ENCODE measurements at places on chromosomes 5 and 9. TPM values are rescaled to one million over a fixed set of nuclear protein-coding genes. Genes with fewer than 3 reads are reported as not detected.

- H3K36me3 ChIP-seq: no peaks in the 10 kb centered on the region
- no peaks in the 10 kb centered on the region for H3K4me1 ChIP-seq
- H3K27ac ChIP-seq: no peak overlapping the region
- no peak overlapping the region for H3K4me3 ChIP-seq
Observed at GRCh38 chr5:53820119-53820801, 259.8 kb downstream of the NDUFS4 start.

DNA sequence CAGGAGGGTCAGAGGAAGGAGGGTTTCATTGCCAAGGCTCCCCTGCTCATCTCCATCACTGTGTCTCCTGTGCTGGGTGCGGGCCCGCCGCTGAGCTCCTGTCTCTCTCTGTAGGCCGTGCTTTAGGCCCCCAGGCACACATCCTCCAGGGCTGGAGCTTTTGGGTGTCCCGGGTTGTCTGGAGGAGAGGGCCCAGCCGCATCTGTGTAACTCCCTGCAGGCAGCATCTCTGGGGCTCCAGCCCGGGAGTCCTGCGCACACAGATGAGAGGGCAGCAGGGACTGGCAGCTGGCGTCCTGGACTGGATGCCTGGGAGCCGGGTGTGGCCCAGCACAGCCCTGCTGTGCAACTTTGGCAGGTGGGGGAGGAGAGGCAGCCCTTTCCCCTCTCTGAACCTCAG is 40.2 kb downstream of the LRSAM1 start:
- H3K4me3 ChIP-seq: no peak overlapping the region
- H3K27me3 ChIP-seq: no peaks in the 10 kb centered on the region
- no peak for DNase-seq
- H3K27ac ChIP-seq: no peak overlapping the region
- peaks cover 7% of the 10 kb centered on the region for H3K36me3 ChIP-seq
- no peaks in the 10 kb centered on the region for H3K4me1 ChIP-seq

- peaks cover 24% of the 10 kb centered on the region for H3K4me1 ChIP-seq
- H3K27ac ChIP-seq: no peak overlapping the region
- H3K27me3 ChIP-seq: no peaks in the 10 kb centered on the region
- H3K36me3 ChIP-seq: no peaks in the 10 kb centered on the region
- no peak overlapping the region for H3K4me3 ChIP-seq
Observed at GRCh38 chr5:140136624-140137023, 10.9 kb downstream of the IGIP start.

GRCh38 chr5:61737301-61737963 is 405.4 kb downstream of the ZSWIM6 start:
- H3K36me3 ChIP-seq: no peaks in the 10 kb centered on the region
- H3K27ac ChIP-seq: no peak overlapping the region
- H3K4me3 ChIP-seq: no peak overlapping the region
- H3K27me3 ChIP-seq: peaks cover 9% of the 10 kb centered on the region
- no peaks in the 10 kb centered on the region for H3K4me1 ChIP-seq

DNA sequence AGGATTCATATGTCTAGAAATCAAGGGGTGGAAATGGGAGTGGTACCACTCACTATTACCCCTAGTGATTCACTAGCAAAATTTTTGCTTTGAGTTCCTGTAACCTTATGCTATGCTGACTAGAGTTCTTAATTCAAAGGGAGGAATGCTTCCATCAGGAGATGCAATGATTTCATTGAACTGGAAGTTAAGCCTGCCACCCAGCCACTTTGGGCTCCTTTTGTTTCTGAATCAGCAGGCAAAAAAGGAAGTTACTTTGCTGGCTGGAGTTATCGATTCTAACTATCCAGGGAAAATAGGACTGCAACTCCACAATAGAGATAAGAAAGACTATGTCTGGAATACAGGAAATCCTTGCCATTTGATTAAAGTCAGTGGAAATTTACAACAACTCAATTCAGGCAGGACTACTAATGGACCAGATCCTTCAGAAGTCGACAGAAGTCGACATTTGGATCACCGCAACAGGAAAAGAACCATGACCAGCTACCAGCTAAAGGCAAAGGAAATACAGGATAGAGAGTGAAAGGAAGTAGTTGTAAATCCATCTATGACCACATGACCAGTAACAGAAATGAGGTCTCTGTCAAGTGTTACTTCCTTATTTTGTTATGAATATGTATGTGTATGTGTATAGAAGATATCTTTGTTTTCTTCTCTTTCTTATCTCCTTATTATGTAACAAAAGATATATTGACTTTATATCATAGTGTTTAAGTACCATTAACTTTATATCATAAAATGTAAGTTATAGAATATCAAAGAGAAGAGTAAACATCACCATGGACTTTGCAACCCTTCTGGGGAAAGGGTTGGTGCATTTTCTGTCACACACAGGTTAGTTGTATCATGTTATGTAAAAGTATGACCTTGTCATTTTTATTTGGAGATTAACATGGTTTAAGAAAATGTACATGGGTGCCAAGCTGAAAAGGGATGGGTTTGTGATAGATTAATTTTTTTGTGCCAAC is 198.7 kb upstream of the HAPLN1 start:
- peaks cover 2% of the 10 kb centered on the region for H3K27me3 ChIP-seq
- no peaks in the 10 kb centered on the region for H3K36me3 ChIP-seq
- H3K4me1 ChIP-seq: no peaks in the 10 kb centered on the region
- H3K4me3 ChIP-seq: no peak overlapping the region
- H3K27ac ChIP-seq: no peak overlapping the region

Gene PITX1
- not detected for total RNA-seq

- H3K4me1 ChIP-seq: no peaks in the 10 kb centered on the region
- DNase-seq: no peak
- H3K27ac ChIP-seq: no peak overlapping the region
Observed at GRCh38 chr5:175092691-175093090, 351.3 kb downstream of the DRD1 start.

GRCh38 chr5:177232761-177233160 is 70.8 kb downstream of the RAB24 start:
- no peak overlapping the region for H3K27ac ChIP-seq
- H3K27me3 ChIP-seq: no peaks in the 10 kb centered on the region
- DNase-seq: no peak
- H3K36me3 ChIP-seq: peaks cover 13% of the 10 kb centered on the region
- H3K4me1 ChIP-seq: peaks cover 7% of the 10 kb centered on the region

DNA sequence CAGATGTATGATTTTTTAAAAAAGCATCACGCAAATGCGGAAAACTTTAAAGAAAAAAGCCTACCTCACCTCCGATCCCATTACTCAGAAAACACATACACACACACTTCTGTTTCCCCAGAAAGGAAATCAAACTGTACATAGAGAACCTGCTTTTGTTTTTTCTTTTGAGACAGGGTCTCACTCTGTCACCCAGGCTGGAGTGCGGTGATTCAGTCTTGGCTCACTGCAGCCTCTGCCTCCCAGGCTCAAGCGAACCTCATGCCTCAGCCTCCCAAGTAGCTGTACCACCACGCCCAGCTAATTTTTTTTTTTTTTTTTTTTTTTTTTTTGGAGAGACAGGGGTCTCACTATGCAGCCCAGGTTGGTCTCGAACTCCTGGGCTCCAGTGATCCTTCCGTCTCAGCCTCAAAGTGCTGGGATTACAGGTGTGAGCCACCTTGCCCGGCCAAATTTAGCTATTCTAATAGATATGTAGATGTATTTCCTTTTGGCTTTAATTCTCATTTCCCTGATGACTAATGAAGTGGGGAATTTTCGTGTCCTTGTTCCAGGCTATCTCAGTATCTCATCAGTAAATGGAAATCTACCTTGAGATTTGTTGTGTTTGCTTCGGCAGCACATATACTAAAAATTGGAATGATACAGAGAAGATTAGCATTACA is 25.7 kb upstream of the EEIG1 start:
- H3K4me3 ChIP-seq: peak overlapping the region; percentile 59
- peaks cover 49% of the 10 kb centered on the region for H3K4me1 ChIP-seq
- DNase-seq: peak; percentile 48
- no peaks in the 10 kb centered on the region for H3K27me3 ChIP-seq
- peak overlapping the region; percentile 89 for H3K27ac ChIP-seq

Gene ANKRD18A
- 6.1 TPM for total RNA-seq

Gene TAF11L10
- not detected for total RNA-seq

DNA sequence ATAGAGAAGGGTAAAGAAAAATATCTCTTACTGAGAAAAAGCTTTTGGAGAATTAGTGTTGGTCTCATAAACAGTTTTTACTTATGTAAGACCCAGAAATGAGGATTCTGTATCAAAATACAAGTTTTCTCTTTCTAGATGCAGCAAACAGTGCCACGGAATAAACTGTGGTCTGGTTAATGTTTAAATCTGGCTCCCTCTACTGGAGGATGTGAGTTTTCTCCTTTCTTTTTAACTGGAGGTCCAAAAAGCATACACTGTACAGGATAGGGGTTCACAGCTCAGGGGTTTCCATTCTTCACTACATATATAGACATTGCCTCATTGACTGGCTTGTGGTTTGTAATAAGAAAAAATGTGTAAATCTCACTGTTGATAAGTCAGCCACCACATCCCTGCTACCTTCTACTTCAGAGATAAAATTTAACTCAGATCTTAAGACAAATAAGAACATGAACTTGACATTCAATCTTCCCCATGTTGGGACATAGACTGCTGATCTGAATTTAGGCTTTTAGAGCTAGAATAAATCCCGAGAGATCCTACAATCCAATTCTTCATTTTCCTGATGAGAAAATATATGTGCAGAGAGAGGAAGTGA is 98.9 kb downstream of the CFAP95 start:
- H3K27ac ChIP-seq: no peak overlapping the region
- H3K36me3 ChIP-seq: no peaks in the 10 kb centered on the region
- H3K4me1 ChIP-seq: no peaks in the 10 kb centered on the region
- H3K4me3 ChIP-seq: no peak overlapping the region
- DNase-seq: no peak

Gene FREM1
- total RNA-seq: not detected

GRCh38 chr5:151758141-151758429 is 346 bp downstream of the ATOX1 start:
- H3K4me1 ChIP-seq: peaks cover 33% of the 10 kb centered on the region
- H3K4me3 ChIP-seq: peak overlapping the region; percentile 81
- H3K36me3 ChIP-seq: peaks cover 6% of the 10 kb centered on the region
- H3K27ac ChIP-seq: peak overlapping the region; percentile 78
- H3K27me3 ChIP-seq: no peaks in the 10 kb centered on the region

GRCh38 chr5:180126716-180127681 is 55.4 kb upstream of the RNF130 start:
- no peaks in the 10 kb centered on the region for H3K36me3 ChIP-seq
- DNase-seq: peak; percentile 38
- H3K4me3 ChIP-seq: no peak overlapping the region
- no peak overlapping the region for H3K27ac ChIP-seq

DNA sequence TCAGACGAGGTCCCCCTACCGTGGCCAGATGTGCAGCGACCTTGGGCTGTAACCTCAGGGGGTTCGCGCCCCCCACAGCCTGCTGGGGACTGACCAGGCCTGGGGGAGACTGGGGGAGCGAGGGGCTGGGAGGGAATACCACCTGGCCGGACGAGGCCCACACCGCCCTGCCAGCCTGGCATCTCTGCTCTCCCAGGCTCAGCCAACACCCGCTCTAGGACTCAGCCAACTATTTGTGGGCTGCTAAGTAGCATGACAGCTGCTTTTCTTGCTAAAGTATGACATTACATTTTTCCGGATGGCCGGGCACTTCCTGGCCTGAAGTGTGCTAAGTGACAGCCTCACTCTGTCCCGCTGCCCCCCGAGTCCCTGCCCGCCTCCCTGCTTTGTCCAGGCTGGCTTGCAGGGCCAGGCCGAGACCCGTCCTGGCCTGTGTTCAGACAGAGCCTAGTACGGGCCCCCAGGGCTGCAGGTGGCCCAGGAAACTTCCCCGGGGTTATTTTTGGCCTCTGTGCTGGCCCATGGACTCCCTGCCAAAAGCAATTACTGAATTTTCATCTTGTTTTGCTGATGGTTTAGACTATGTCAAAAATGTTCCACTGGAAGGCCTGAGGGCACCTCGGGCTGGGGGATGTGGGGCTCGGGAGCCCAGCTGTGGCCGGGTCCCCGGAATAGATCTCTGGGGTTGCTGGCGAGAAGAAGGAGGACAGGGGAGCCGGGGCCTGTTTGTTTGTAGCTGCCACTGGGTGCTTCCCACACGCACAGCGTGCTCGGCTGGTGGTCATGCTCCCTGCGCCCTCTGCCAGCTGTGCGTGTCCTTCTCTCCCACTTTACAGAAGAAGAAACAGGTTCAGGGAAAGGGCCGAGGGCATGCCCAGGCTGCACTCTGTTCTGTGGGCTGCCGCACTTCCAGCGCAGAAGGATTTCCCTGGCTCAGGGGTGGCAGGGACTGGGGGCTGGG is 13.4 kb upstream of the SLC2A6 start:
- no peak overlapping the region for H3K4me3 ChIP-seq
- DNase-seq: no peak
- H3K27ac ChIP-seq: no peak overlapping the region
- H3K4me1 ChIP-seq: no peaks in the 10 kb centered on the region
- H3K36me3 ChIP-seq: no peaks in the 10 kb centered on the region

- peaks cover 12% of the 10 kb centered on the region for H3K4me1 ChIP-seq
- peaks cover 52% of the 10 kb centered on the region for H3K27me3 ChIP-seq
- no peak overlapping the region for H3K27ac ChIP-seq
- no peaks in the 10 kb centered on the region for H3K36me3 ChIP-seq
Observed at GRCh38 chr5:133610489-133611356, 1.6 kb downstream of the FSTL4 start.

GRCh38 chr5:54080831-54081230 is 229.5 kb downstream of the ARL15 start:
- DNase-seq: no peak
- H3K4me1 ChIP-seq: no peaks in the 10 kb centered on the region
- H3K27ac ChIP-seq: no peak overlapping the region

- no peaks in the 10 kb centered on the region for H3K36me3 ChIP-seq
- DNase-seq: no peak
- no peaks in the 10 kb centered on the region for H3K4me1 ChIP-seq
- no peak overlapping the region for H3K4me3 ChIP-seq
- H3K27ac ChIP-seq: no peak overlapping the region
Observed at GRCh38 chr5:74544811-74545210, 95.7 kb downstream of the ENC1 start.

- H3K27me3 ChIP-seq: peaks cover 11% of the 10 kb centered on the region
- no peak overlapping the region for H3K4me3 ChIP-seq
- H3K27ac ChIP-seq: no peak overlapping the region
- no peaks in the 10 kb centered on the region for H3K4me1 ChIP-seq
Observed at GRCh38 chr5:127326431-127326830, 35.8 kb downstream of the MEGF10 start.

Gene TRMO
- total RNA-seq: 10.8 TPM

Gene FCN1
- not detected for total RNA-seq

- no peak overlapping the region for H3K4me3 ChIP-seq
- no peak for DNase-seq
- peaks cover 7% of the 10 kb centered on the region for H3K4me1 ChIP-seq
- H3K27me3 ChIP-seq: no peaks in the 10 kb centered on the region
- no peaks in the 10 kb centered on the region for H3K36me3 ChIP-seq
Observed at GRCh38 chr9:37327553-37327952, 94.9 kb upstream of the GRHPR start.

DNA sequence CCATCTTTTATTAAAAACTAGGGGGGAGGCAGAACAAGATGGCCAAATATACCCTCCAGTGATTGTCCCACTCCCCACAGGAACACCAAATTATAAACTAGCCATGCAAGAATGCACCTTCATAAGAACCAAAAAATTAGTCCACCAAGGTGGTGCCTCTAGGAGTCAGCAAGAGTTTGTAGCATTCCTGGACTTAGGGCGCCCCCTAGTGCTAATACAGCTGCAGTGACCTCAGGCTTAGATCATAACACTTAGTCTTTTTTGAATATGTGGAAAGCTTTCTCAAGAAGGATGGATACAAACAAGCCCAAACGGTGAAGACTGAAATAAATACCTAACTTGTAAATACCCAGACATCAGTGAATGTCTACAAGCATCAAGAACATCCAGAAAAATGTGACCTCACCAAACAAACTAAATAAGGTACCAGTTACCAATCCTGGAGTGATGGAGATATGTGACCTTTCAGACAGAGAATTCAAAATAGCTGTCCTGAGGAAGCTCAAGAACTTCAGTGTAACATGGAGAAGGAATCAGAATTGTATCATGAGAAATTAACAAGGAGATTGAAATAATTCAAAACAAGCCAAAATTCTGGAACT is 19.3 kb downstream of the PPIP5K2 start:
- H3K27ac ChIP-seq: no peak overlapping the region
- H3K4me1 ChIP-seq: peaks cover 5% of the 10 kb centered on the region
- no peaks in the 10 kb centered on the region for H3K27me3 ChIP-seq
- DNase-seq: peak; percentile 92
- H3K4me3 ChIP-seq: no peak overlapping the region

All from activated naive CD4-positive, alpha-beta T cell treated with anti-CD3 and anti-CD28 coated beads for 36 hours (primary cell).